Tibial nerve (tissue), 4 donors: ENCODE measurements at places on chromosomes 2 and 18. TPM values are rescaled to one million over a fixed set of nuclear protein-coding genes. Genes with fewer than 3 reads are reported as not detected.

- no peak overlapping the region for H3K4me3 ChIP-seq
- H3K27ac ChIP-seq: no peak overlapping the region
- H3K36me3 ChIP-seq: no peaks in the 10 kb centered on the region
- no peak for DNase-seq
- H3K4me1 ChIP-seq: no peaks in the 10 kb centered on the region
Observed at GRCh38 chr18:24923138-24923537, 428.8 kb downstream of the ZNF521 start.

GRCh38 chr2:63796366-63796765 is 45.3 kb upstream of the UGP2 start:
- no peaks in the 10 kb centered on the region for H3K4me1 ChIP-seq
- no peak overlapping the region for H3K27ac ChIP-seq
- H3K27me3 ChIP-seq: no peaks in the 10 kb centered on the region

DNA sequence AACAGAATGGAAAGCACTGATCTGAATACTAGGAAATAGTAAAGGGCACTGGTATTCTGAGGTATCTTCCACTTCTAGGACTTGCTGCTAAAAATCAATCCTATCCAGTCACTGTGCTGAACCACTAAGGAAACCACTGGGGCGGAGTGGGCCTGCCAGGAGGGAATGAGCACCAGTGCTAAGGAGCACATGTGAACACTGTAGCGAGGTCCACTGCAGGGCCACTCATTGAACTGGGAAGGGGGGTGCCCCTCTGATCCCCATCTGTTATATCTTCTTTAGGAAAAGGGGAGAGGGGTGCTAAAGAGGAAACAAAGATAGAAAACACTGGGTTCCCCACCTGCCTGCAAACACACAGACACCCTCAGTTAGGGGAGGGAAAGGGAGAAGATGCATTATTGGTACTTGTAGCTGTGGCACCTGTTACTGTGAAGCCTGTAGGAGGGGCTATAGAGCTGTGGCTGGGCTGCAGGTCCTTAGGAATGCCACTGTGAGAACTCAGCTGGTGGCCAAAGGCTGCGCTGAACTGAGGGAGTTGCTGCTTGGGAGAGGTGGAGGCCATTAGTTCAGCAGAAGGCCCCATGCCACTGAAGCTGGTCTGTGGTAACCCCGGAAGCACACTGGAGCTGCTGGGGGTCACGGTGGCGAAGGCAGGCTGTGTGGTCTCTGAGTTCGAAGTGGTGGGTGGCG is 81.8 kb downstream of the INO80D start:
- peaks cover 16% of the 10 kb centered on the region for H3K4me1 ChIP-seq
- no peak overlapping the region for H3K4me3 ChIP-seq
- DNase-seq: no peak
- no peaks in the 10 kb centered on the region for H3K27me3 ChIP-seq

DNA sequence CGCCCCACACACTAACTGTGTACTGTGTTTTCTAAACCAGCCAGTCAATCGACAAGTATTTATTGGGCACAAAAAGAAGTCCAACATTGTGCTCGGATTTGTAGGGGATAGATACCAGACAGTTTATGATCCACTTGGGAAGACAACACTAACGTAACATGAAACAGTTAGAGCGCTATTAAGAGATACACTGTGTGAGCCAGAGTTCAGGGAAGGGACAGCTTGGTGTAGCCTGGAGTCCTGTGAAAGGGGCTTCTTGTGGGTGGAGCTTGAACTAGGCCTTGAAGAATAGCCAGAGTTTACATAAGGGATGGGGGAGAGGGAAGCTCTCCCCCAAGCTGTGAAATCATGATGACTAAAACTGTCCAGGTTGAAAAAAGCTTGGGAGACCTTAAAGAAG is 176.4 kb upstream of the TCF4 start:
- DNase-seq: no peak
- H3K4me1 ChIP-seq: no peaks in the 10 kb centered on the region
- H3K27ac ChIP-seq: no peak overlapping the region
- no peaks in the 10 kb centered on the region for H3K27me3 ChIP-seq

DNA sequence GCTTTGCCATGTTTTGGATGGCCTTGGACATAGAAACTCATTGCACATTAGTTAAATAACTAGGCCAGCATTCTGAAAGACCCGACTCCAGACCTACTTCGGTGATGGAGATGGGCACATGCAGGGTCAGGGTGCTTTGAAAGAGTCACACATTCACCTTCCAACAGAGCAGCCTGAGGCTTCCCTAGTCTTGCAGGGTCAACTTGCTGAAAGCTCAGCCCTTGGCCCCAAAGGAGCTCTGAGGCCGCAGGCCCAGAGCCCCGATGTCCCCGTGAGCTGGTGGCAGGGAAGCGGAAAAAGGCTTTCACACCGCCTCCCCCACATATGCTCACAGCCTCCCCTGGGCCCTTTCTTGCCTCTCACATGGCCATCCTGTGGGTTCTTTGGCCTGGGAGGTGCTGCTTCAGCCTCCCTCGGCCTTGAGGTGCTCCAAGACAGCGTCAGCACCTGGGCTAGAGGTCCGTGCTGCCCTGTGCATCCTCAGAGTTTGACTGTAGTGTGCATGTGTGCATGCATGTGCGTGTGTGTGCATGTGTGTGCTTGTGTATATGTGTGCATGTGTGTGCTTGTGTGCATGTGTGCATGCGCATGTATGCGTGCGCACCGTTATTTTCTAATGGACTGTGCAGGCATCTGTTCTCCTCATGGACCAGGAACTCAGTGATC is 21.6 kb downstream of the LDLRAD4 start:
- no peak overlapping the region for H3K4me3 ChIP-seq
- H3K27me3 ChIP-seq: no peaks in the 10 kb centered on the region
- no peak for DNase-seq
- H3K27ac ChIP-seq: no peak overlapping the region
- H3K4me1 ChIP-seq: peaks cover 17% of the 10 kb centered on the region
- H3K36me3 ChIP-seq: no peaks in the 10 kb centered on the region

DNA sequence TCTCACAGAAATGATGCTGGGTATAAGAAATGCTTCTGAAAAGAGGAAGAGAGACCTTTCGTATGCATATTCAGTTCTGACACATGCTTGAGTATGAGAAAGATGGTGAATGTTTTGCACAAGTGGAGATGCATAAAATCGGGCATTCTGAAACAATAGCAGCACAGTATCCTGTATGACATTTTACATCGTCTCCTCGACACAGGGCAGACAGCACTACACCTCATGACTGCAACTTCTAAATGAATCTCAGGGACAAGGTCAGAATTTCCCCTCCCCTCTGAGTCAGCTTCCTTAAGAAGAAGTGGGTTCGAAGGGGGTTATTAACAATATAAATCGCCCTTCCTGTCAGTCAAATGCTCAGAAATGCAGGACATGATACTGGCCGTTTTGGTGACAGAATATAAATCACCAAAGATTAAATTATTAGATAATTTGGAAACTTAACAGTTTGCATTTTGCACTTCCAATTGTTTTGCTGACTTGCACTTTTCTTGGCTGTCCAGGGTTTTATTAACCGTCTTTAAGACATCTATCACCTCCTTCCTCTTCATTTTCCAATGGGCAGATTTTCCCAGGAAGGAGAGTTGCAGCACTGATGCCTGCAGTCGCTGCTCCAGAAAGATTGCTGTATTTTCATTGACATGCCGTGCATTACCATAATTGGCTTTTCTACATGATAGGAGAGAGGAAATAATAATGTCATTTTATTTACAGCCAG is 57.2 kb downstream of the TSHZ1 start:
- H3K36me3 ChIP-seq: no peaks in the 10 kb centered on the region
- H3K4me1 ChIP-seq: no peaks in the 10 kb centered on the region

DNA sequence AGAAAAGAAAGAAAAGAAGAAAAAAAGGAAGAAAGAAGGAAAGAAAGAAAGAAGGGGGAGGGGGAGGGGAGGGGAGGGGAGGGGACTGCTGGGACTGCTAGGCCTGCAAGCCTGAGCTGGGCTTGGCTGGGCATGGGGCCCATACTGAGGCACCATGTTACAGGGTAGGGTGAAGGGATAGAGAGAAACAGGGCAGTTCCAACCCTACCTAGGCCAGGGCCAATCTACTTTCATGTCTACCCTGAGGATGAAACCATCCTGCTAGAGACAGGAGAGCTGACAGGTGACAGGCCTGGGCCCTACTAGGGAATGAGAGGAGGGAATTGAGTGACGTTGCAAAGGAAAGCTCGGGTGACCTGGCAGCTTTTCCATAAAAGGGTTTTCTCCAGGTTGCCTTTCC is 41.7 kb downstream of the TEX44 start:
- H3K4me1 ChIP-seq: no peaks in the 10 kb centered on the region
- DNase-seq: no peak
- no peak overlapping the region for H3K4me3 ChIP-seq
- H3K27ac ChIP-seq: no peak overlapping the region

DNA sequence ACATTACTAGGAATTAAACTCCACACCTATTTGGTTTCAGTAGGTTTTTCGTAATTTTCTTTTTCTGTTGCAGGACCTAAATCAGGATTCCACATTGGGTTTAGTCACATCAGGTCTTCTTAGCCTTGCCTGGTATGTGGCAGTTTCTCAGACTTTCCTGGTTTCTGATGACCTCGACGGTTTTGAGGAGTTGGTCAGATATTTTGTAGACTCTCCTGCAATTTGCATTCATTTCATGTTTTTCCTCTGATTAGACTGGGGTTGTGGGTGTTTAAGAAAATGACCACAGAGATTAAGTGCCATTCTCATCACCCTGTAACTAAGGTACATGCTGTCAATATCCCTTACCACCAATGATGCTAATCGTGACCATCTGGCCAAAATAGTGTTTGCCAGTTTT is 97.3 kb upstream of the ST6GAL2 start:
- H3K36me3 ChIP-seq: no peaks in the 10 kb centered on the region
- DNase-seq: no peak
- no peaks in the 10 kb centered on the region for H3K27me3 ChIP-seq

DNA sequence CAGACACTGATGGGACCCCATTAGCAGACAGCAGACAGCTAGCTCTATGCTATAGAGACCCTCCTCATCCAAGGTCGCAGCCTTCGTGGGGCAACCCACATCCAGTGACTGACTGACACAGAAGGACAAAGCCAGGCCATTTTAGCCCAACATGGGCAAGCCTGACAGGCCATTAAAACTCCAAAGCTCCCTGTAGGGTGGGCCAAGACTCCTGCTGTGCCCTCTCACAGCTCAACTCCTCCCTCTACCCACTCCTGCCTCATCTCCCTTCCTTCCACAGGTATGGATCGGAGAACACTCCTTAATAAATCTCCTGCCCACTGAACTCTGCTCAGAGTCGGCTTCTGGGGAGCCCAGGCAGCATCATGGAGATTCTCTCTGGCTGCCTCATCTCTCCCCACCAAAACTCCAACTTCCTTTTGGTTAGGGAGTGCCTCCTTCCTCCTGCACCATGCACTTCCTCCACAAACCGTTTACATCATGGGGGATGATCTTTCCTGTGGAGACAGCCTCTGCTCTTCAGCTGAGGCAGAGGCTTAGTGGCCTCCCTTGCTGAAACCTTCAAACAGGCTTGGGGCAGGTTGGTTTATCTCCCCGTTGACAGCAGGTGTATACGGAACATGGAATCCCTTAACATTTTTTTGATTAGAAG is 86.5 kb downstream of the ACTR3 start:
- H3K4me1 ChIP-seq: peaks cover 13% of the 10 kb centered on the region
- H3K27me3 ChIP-seq: no peaks in the 10 kb centered on the region
- DNase-seq: no peak
- H3K27ac ChIP-seq: no peak overlapping the region
- H3K4me3 ChIP-seq: no peak overlapping the region

DNA sequence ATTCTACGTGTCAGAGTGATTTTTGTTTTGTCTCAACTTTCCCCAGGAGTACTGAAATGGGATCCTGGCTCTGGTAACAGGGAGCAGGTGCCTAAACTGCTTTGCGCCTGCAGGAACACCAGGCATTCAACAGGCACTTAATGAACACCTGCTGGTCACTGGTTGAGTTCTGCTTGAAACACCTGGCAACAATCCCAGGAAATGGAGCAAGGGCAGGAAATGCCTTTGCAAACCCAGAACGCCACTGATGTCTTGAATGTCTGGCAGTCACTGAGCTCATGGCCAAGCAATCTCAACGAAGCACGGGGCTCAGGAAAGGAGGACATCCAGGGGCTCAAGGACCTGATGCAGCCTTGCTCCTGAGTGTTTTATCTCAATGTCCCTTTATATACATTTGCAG is 360.0 kb upstream of the RAB6C start:
- no peak overlapping the region for H3K27ac ChIP-seq
- no peak overlapping the region for H3K4me3 ChIP-seq
- H3K4me1 ChIP-seq: no peaks in the 10 kb centered on the region
- DNase-seq: no peak
- no peaks in the 10 kb centered on the region for H3K27me3 ChIP-seq
- no peaks in the 10 kb centered on the region for H3K36me3 ChIP-seq

DNA sequence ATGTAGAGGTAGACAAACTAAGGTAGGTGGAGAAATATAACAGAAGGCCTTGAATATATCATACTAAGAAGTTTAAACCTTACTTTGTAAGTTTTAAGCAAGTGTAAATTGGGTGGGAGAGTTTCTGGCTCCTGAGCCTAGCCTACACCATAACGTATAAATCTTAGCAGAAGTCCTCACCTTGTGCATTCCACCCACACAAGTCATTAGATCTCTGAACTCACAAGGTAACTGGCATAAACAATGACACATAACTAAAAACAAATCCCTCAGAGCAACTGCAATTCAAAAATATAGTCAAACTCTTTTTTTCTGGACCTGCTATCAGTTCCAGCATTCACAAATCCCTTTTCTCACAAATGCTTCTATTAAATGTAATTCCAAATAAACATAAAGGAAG is 9.4 kb downstream of the REV1 start:
- no peak for DNase-seq
- no peak overlapping the region for H3K4me3 ChIP-seq
- no peak overlapping the region for H3K27ac ChIP-seq
- H3K36me3 ChIP-seq: no peaks in the 10 kb centered on the region
- H3K4me1 ChIP-seq: no peaks in the 10 kb centered on the region
- H3K27me3 ChIP-seq: no peaks in the 10 kb centered on the region

- no peak overlapping the region for H3K27ac ChIP-seq
- H3K4me3 ChIP-seq: no peak overlapping the region
- peaks cover 12% of the 10 kb centered on the region for H3K27me3 ChIP-seq
- H3K36me3 ChIP-seq: no peaks in the 10 kb centered on the region
- H3K4me1 ChIP-seq: no peaks in the 10 kb centered on the region
- DNase-seq: no peak
Observed at GRCh38 chr2:60320724-60321123, 232.7 kb downstream of the BCL11A start.

GRCh38 chr2:189486237-189486770 is 45.0 kb downstream of the WDR75 start:
- H3K36me3 ChIP-seq: no peaks in the 10 kb centered on the region
- no peak for DNase-seq
- no peak overlapping the region for H3K27ac ChIP-seq

- no peak overlapping the region for H3K27ac ChIP-seq
- H3K36me3 ChIP-seq: no peaks in the 10 kb centered on the region
- no peaks in the 10 kb centered on the region for H3K27me3 ChIP-seq
- H3K4me3 ChIP-seq: no peak overlapping the region
- no peak for DNase-seq
Observed at GRCh38 chr2:234793212-234793785, 158.5 kb upstream of the SH3BP4 start.

- H3K36me3 ChIP-seq: no peaks in the 10 kb centered on the region
- H3K27ac ChIP-seq: no peak overlapping the region
- H3K4me3 ChIP-seq: no peak overlapping the region
Observed at GRCh38 chr2:179417436-179417949, 152.9 kb upstream of the SESTD1 start.

The SPEG gene
- total RNA-seq: 7.6 TPM

The INHA gene
- 1.4 TPM for total RNA-seq

The KIAA2012 gene
- total RNA-seq: not detected

The SERPINB10 gene
- total RNA-seq: not detected

The SLC19A3 gene
- total RNA-seq: 52.1 TPM

The ANKRD36 gene
- 58.0 TPM for total RNA-seq

The UGT1A3 gene
- not detected for total RNA-seq

The RBM44 gene
- 0.30 TPM for total RNA-seq

The CD8B2 gene
- total RNA-seq: not detected
